ENCODE measurements at places on chromosomes 16 and 17. TPM values are rescaled to one million over a fixed set of nuclear protein-coding genes. Genes with fewer than 3 reads are reported as not detected.

ZG16 gene
- not detected for total RNA-seq

SLC16A5 gene
- total RNA-seq: 15.8 TPM

GGT6 gene
- not detected for total RNA-seq

OR1F1 gene
- not detected for total RNA-seq

KRT14 gene
- total RNA-seq: 3.0 TPM

GAN gene
- 11.0 TPM for total RNA-seq

LGALS9 gene
- total RNA-seq: 53.9 TPM

OTOA gene
- total RNA-seq: 1.2 TPM

NACA2 gene
- not detected for total RNA-seq

PRSS21 gene
- total RNA-seq: 0.65 TPM

IGFALS gene
- total RNA-seq: not detected

UNKL gene
- 14.3 TPM for total RNA-seq

ACSM5 gene
- 22.6 TPM for total RNA-seq

MTMR4 gene
- 24.3 TPM for total RNA-seq

ZNF597 gene
- total RNA-seq: 2.2 TPM

KCNG4 gene
- not detected for total RNA-seq

CTCF gene
- total RNA-seq: 25.5 TPM

RGS11 gene
- total RNA-seq: 23.5 TPM

PRSS33 gene
- total RNA-seq: not detected

TEX14 gene
- 0.32 TPM for total RNA-seq

FBXO39 gene
- total RNA-seq: 1.1 TPM

KRT33A gene
- not detected for total RNA-seq

TMEM114 gene
- total RNA-seq: not detected

KRT33B gene
- not detected for total RNA-seq

GNG13 gene
- total RNA-seq: not detected

TBC1D3G gene
- not detected for total RNA-seq

TMEM101 gene
- total RNA-seq: 37.0 TPM

SLC13A2 gene
- total RNA-seq: not detected

GPRC5B gene
- total RNA-seq: 36.3 TPM

PRCD gene
- total RNA-seq: 3.0 TPM

ZNF232 gene
- 7.4 TPM for total RNA-seq

IGF2BP1 gene
- 0.16 TPM for total RNA-seq

ABCC3 gene
- total RNA-seq: 2.8 TPM

KIF2B gene
- total RNA-seq: not detected

SAP30BP gene
- 64.7 TPM for total RNA-seq

ALOX12B gene
- not detected for total RNA-seq

KIF22 gene
- total RNA-seq: 14.1 TPM

TP53TG3C gene
- total RNA-seq: not detected

RTN4RL1 gene
- total RNA-seq: 4.7 TPM

MIF4GD gene
- total RNA-seq: 22.9 TPM

SOX9 gene
- 0.84 TPM for total RNA-seq

CDH5 gene
- total RNA-seq: 98.5 TPM

UMOD gene
- not detected for total RNA-seq

TBC1D3E gene
- not detected for total RNA-seq

IL21R gene
- 0.25 TPM for total RNA-seq

MPDU1 gene
- 110 TPM for total RNA-seq

TUBB3 gene
- total RNA-seq: 3.0 TPM

SMIM36 gene
- not detected for total RNA-seq

RCVRN gene
- total RNA-seq: 0.65 TPM

NOD2 gene
- 4.5 TPM for total RNA-seq

LUC7L3 gene
- total RNA-seq: 44.2 TPM

G6PC1 gene
- not detected for total RNA-seq
